Islet precursor cell (in vitro differentiated cells): ENCODE measurements at places on chromosomes 6 and 20.

DNA sequence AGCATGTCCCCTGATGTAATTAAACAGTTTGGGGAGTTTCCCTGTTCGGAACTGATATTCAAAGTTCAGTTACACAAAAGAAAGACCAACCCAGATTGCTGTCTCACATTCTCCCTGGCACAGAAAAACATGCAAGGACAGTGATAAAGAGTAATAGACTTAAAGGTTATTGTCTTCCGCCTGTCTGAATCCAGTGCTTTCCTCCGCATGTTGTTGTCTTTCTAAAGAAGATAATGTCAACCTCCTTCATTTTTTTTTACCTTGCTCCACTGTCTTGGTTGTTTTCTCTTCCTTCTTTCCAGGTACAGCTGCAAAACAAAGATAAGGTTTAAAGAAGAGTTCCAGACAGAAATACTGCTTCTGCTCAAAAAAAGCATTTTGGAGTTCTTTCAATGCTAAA lies 284.5 kb downstream of the TRDN start:
- DNase-seq: no peak

- DNase-seq: peak; percentile 88
Observed at GRCh38 chr6:11389977-11390376, 147.6 kb upstream of the TMEM170B start.

GRCh38 chr6:137911675-137912191 lies 44.7 kb downstream of the TNFAIP3 start:
- no peak for DNase-seq

DNA sequence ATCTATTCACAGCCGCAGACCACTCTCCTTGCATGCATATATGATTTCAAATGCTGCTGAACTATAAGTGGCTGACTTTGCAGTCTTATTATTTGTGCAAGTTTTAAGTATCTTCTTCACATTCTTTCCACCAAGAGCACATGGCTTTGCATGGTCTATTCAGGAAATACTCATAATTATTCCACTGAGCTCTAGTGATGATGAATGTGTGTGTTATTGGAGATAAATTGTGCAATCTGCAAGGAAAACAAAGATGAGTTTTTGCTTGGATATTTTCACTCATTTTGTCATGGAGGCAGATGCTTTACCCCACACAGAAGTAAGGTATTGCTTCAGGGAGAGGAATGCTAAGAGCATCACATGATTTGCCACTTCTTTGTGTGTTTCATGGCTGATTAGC lies 764.6 kb downstream of the TBC1D32 start:
- no peak for DNase-seq

GRCh38 chr6:133890711-133891148 lies 1.8 kb downstream of the TCF21 start:
- DNase-seq: no peak

- no peak for DNase-seq
Observed at GRCh38 chr6:29709188-29709587, 14.0 kb upstream of the HLA-F start.

- DNase-seq: no peak
Observed at GRCh38 chr20:48364055-48364454, 463.7 kb downstream of the PREX1 start.

DNA sequence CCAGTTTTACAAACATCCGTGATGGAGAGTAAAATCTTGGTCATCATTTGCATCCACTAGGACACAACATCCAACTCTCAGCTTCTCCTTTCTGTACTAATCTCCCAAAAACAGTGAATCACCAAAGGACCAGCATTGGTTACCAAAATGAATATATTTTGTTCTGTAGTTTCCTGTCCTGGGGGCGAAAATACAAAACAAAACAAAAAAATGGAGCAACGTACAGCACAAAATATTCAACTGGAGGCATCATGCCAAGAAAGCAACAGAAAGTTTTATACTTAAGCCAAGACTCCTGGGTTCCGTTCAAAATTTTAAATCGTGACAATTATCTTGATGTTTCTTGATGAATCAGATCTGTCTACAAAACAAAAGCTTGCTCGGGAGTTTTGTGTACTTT lies 126.6 kb upstream of the CCDC28A start:
- no peak for DNase-seq

DNA sequence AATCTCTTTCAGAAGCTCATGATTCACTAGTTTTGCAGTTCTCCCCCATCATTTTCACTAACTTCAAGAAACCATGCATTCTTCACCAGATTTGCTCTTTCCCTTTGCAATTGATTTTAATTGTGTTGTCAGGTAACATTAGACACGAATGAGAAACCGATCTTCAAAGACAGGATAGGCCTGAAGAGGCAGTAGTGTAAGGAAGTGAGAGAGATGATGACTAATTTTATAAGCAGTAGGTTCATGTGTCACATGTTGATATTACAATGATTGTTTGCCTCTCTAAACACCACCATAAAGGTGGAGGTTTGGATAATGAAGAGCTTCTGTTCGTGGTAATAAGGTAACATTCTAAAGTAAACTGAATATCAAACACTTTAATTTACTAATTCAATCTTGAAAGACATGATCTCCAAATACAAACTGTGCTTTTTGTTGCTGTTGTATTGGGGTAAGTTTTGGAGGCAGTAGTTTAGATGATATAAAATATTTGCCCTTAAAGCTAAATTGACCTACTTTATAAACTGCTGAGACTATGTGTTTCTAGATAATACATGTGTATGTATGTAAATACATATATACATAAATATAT lies 207.2 kb downstream of the PHACTR1 start:
- DNase-seq: no peak

GRCh38 chr20:4776079-4776630 lies 54.4 kb downstream of the PRND start:
- peak; percentile 25 for DNase-seq

- no peak for DNase-seq
Observed at GRCh38 chr20:50557549-50558134, 47.5 kb downstream of the PTPN1 start.

GRCh38 chr20:63747622-63748069 lies 8.1 kb downstream of the SLC2A4RG start:
- no peak for DNase-seq

DNA sequence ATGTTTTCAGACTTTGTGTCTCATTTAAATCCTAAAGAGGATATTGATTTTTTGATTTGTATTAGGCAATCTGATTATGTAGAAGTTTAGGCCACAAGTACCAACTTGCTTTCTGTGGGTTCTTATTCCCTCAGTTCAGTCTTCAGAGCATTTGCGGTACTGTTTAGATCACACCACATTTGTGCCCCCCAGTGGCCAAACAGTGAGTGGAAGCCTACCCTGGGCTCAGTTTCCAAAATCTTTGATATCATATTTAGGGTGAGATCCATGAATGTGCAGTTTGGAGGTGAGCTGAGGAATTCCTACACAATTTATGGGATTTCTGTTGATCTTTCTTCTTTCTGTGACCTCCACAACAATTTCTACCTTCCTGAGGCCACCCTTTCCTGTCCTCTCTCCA lies 92.3 kb upstream of the FUT9 start:
- no peak for DNase-seq
